SK-N-DZ (cell line): ENCODE measurements at places on chromosomes 6 and 20.

DNA sequence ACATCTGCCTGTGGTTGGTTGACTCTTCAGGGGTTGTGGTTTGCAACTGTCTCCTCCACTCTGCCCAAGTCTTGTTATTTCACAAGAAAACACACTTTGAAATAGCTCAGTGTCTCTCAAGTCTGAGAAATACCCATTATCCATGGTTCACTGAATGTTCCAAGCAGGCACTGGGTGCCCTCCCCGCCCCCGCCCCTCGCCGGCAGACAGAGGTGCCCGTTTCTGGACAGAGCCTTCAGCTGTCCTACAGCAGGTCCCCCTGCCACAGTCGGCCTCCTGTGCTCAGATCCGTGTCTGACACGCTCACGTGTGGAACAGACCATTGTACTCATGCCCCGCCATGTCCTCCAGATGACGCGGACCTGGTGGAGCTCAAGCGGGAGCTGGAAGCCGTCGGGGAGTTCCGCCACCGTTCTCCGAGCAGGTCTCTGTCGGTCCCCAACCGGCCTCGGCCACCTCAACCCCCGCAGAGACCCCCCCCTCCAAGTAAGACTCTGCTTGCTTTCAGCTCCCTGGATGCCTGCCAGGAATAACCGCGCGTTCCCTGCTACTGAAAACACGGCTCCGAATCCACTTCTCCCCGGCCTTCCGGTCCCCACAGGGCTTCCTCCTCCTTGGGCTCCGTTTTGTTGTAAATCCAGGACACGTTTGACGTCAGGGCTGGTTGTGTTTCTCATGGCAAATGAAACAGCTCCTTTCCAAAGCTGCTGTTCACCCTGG is 81.4 kb downstream of the SERAC1 start:
- DNase-seq: no peak

- no peak for DNase-seq
Measured at GRCh38 chr6:138769102-138769676, 4.4 kb upstream of the CCDC28A start.

DNA sequence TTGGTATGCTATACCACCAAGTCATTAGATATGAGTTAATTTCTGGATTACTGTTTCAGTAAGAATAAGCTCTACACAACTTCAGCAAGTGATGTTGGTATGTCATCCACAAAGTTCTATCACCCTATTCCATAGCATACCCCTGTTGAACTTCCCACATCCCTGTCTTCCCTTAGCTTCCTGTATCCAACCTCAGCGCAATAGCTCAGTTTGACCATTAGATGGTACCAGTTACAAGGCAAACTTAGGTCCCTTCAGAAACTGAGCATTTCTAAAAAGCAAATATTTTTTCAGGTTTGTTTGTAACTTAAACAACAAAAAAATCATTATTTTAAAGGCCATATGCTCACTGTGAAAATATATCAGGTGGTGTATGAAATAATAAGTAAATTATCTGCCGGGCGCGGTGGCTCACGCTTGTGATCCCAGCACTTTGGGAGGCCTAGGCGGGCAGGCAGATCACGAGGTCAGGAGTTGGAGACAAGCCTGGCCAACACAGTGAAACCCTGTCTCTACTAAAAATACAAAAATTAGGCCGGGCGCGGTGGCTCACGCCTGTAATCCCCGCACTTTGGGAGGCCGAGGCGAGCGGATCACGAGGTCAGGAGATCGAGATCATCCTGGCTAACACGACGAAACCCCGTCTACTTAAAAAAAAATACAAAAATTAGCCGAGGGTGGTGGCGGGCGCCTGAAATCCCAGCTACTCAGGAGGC is 8.8 kb upstream of the MOG start:
- no peak for DNase-seq

GRCh38 chr20:49631061-49631716 is 63.3 kb upstream of the PTGIS start:
- DNase-seq: no peak

- no peak for DNase-seq
Measured at GRCh38 chr6:169799474-169799926, 48.1 kb downstream of the ERMARD start.

- DNase-seq: no peak
Measured at GRCh38 chr6:13762611-13763441, 51.2 kb upstream of the RANBP9 start.
